GM12892 (cell line): ENCODE measurements at places on chromosomes 16 and 17.
A peak's percentile ranks its signal among the peaks of the same experiment; 100 is the strongest.

DNA sequence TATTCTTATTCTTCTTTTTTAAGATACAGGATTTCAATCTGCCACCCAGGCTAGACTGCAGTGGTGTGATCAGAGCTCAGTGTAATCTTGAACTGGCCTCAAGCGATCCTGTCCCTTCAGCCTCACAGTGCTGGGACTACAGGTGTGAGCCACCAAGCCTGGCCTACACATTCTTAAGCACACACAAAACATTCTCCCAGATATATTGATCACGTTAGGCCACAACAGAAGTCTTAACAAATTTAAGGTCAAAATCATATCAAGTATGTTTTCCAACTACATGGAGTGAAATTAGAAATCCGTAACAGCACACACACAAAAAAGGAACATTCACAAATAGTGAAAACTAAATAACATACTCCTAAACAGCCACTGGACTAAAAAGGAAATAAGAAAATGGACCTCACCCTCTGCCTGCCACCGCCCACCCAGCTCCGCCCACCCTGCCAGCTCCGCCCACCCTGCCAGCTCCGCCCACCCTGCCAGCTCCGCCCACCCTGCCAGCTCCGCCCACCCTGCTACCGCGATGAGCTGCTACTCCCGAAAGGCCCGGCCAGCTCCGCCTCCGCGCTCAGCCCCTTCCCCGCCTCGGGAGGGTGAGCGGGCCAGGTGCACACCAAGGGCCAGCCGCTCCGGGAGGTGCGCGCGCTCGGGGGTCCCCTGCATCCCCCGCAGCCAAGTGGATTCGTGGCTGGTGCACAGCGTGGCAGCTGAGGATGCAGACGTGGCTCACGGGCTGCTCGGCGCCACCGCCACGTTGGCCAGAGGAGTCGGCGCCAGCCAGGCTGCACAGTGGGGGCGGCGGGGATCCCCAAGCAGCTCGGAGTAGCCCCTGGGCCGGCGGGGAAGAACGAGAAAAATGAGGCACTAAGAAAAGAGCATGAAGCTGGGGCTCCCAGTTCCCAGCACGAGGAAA is 41.2 kb downstream of the C16orf87 start:
- peak; percentile 59 for DNase-seq

GRCh38 chr16:11570258-11570657 is 16.5 kb downstream of the LITAF start:
- DNase-seq = no peak

GRCh38 chr17:57940653-57941329 is 14.4 kb downstream of the CUEDC1 start:
- no peak for DNase-seq

- DNase-seq = no peak
These were observed 837 bp upstream of the PRDM7 start for GRCh38 chr16:90077757-90078578.

DNA sequence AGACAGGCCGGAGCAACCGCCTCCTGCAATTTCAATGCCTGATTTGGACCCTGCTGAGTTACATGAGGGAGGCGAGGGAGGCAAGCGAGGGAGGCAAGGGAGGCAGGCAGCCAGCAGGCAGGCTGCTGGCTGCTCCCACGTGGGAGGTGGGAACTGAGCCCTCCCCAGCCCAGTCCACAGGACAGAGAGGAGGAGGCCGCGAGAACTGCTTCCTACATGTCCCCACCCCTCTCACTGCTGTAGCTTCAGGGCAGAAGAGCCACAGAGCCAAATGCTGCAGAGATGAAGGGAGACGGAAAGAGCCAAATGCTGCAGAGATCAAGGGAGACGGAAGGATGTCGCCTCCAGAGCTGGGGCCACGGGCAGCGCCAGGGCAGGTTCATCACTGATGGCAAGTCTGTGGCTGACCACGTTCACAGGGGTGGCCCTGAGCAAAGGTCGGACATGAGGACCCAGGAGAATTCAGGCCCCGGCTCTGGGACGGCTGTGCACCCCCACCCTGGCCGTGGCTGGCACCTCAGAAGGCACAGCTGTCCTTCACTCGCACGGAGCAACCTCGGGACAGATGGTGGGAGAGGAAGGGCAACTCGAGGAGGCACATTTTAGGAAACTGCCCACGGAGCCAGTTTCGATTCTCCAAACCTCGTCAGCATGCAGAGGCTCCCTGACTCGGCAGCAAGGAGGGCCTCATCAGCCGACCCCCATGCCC is 21.5 kb downstream of the RPH3AL start:
- DNase-seq = no peak

DNA sequence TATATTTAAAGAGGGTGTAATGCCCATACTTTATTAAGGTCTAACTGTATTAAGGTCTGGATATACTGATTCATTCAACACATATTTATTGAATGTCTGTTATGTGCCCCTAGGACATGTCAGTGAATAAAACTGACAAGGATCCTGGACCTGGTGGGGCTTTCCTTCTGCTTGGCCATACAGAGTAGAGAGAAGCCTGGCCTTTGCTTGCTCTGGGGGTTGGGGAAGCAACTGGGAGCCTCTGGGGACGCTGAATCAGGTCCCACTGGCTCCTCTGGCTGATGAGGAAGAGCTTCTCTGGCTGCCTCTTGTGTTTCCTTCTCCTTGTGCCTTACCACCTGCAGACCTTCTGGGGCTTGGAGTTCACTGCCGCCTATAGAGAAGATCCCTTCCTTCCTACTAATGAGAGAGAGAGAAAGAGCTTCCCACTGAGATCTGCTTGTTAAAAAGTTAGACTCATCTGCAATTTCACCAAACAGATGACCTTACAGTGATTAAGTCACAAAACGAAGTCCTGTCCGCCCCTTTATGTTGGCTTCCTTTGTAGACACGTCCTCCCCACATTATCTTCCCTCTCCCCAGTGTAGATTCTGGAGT is 49.7 kb downstream of the MSI2 start:
- DNase-seq = no peak
